ENCODE measurements at places on chromosomes 12 and 14.

- no peak for DNase-seq
Observed at GRCh38 chr12:113099764-113100163, 35.8 kb downstream of the RASAL1 start.

DNA sequence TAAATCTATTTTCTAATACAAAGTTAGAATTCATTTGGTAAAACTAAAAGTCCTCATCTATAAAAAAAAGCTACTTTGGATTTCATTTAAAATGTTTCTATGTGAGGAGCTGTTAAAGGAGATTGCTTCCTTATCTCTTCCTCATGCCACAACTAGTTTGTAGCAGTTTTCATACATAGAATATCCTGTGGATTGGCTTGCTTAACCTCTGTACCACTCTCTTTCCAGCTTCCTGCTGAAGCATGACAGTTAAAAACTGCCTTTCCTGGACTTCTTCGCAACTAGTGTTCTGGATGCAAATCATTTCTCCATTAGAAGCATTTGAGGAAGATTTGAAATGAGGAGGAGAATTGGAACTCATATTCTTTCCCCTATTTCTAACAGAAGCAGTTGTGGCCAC, 49.6 kb downstream of the ST8SIA1 start:
- DNase-seq, result no peak

DNA sequence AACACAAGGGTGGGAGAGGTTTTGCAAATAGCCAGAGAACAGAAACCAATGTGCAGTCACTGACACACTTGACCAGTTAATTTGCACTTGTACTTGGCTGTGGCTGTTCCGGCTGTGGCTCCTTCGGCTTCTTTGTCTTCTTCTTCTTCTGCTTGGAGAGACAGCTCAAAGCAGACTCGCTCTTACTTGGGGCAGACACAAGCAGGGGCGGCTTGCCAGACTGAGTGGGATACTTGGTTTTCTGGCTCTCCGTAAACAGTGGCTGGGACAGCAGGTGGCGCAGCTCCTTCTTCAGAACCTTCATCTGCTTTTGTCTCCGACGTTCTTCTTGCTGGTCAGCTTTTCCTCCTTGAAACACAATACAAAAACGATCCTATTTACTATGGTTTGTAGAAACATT, 25.0 kb downstream of the OTUB2 start:
- no peak for DNase-seq

DNA sequence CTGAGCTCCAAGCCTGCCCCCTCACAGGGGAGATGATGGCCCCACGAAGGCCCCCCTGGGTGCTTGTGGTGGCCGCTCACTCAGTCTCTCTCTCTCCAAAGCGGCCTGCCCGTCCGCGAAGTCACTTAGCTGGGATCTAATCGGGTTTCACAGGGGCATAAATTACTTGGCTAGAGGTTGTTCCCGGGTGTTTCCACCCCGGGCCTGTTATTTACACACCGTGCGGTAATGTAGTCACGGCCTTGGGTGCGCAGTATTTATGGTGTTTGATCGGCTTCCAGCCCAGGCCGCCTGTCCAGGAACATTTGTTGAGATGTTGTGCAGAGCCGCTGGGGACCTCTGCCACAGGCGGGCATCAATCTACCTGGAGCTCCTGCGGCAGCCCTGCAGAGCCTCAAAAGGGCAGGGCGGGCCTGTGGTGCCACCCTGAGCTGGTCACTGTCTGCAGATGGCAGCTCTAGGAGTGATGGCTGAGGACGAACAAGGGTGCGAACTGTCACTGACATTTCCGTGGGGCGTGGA, 91.2 kb downstream of the KIF26A start:
- no peak for DNase-seq

DNA sequence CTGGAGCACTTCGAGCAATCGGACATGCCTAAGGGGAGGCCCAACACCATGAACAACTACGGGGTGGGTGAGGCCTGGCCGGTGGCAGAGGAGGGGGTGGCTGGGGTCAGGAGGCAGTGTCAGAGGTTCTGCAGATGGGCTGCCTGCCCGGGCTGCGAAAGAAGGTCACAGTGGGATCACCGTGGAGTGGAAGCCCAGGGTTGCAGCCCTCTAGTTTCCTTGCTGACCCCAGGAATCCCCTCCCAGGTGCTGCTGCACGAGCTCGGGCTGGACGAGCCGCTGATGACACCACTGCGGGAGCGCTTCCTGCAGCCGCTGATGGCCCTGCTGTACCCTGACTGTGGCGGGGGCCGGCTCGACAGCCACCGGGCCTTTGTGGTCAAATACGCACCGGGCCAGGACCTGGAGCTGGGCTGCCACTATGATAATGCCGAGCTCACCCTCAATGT, 1.9 kb upstream of the ARL6IP4 start:
- no peak for DNase-seq

DNA sequence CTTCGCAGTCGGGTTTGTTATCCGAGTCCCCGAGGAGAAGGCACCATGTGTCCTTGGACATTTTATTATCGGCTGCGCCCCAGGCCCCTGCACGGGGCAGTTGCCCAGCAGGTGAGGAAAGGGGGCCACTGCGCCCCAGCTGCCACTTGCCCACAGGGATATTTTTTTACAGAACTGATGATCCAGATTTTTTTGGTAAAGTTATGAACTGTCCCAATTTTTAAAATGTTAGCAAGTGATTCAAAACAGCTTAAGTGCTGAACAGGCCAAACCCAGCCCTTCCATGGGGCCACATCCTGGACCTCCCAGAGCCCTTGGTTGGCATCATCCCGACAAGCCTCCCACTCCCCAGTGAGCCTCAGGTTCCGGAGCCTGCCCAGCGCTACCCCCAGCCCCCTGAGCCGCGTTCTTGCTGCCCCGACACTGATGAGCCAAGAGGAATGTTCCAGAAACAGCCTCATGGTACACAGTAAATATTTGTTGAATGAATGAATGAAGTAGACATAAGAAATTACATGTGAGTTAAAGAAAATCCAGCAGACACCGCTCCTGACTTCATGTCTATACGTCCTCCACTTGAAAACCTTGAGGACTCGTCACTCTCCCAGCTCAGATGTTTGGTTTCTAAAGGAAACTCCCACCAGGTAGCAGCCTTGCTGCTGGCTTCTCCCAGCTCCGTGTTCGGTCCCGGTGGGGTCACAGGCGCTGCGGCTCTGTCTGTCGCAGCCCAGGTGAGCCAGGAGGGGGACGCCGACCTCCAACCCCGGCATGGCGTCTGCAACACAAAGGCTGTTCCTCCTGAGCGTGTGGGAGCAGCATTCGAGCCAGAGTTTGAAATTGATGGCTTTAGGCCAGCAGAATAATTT, 88.5 kb downstream of the ADGRD1 start:
- no peak for DNase-seq

All from activated naive CD4-positive, alpha-beta T cell treated with anti-CD3 and anti-CD28 coated beads, Interleukin-2, amount 10 ng/mL, durations not matched to agents 7 days and 5 days (primary cell).